ENCODE measurements at places on chromosomes 13 and 19.

DNA sequence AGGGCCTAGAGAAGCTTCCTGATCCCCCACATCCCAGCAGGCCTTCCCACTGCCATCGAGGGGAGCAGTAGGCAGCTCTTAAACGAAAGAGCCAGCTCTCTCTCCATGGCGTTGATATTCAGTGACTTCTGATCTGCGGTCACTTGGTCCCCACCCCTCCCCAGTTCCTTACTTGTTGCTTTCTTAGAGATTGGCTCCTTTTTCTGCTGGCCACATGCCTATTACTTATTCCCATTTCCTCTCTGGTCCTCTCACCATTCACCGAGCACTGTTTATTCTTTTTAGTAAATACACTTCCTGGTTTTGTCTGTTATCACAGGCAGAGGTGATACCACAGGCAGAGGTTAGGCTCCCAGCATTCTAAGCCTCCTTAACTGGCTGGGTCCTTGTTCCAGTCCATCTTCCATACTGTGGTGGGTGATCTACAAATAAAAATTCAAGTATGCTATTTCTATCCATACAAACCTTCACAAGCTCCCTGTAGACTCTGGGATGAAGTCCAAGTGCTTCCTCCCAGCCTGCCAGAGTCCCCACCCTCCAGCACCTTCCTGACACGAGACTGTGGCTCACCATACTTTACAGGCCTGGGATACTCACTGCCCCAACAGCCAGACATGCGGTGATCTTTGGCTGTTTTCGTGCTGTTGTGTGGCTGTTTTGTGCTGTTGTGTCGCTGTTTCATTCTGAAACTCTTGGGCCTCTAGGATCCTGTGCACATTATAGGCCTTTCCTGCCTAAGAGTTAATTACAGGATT lies 315.9 kb downstream of the ATP8A2 start:
- no peak for DNase-seq

DNA sequence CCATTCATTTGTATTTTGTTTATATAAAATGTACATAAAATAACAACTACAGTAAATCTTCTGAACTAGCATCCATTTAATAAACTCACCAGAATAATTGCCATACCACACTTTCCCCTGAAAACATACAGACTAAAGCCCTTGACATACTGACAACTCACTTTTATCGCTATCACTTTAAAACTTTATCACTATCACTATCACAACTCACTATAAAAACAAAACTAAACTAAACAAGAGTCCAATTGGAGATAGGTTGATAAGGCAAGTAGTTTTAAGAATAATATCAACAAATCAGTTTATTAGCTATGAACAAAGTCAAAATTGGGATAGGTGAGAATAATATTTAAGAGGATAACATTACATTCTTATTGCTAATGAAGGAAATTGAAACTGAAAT lies 108.9 kb downstream of the SLITRK6 start:
- DNase-seq, result no peak

GRCh38 chr13:99467764-99468163 lies 33.5 kb upstream of the TM9SF2 start:
- no peak for DNase-seq

DNA sequence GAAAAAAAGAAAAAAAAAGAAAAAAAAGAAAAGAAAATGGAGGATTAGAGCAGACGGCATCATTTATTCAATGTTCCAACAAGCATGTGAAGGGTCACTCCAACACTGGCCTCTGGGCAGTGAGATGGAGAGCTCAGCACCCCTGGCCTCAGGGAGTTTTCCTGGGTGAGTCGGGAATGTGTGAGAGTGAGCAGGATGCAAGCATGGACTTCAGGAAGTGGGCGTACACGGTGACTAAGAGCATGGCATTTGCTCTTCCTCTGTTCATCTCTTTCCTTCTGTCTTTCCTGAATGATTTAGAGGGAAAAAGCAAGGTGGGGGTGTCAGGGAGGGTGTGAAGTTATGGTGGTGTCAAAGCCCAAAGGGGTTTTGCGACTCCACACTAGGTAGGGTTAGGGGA lies 682 bp upstream of the CABP5 start:
- DNase-seq, result no peak

GRCh38 chr19:8641908-8642547 lies 11.6 kb downstream of the NFILZ start:
- DNase-seq, result no peak

- DNase-seq, result no peak
Observed at GRCh38 chr13:79043208-79043607, 362.8 kb downstream of the RBM26 start.

DNA sequence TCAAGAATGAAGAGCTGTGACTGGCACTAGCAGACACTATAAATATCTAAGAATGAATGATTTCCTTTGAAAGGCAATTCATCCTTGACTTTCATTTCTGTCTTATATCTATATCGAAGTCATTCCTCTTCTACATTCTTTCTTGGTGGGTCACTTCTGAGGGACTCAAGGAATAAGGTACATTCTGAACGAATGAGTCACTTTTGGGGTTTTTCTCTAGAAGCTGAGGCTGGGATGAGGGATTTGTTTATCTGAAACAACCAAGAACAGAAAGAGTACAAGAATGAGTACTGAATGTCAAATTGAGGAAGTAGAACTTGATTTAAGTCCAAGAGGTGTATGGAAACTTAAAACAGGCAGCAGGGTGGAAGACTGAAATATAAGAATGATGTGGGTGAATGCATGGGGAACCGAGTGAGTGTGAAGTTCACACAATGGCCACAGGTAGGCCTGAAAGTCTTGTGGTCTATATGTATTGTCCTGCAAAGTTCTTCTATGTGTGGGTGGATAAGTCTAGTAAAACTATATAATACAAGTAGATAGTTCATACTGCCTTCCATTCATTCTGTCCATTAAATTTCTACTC lies 343.9 kb downstream of the OXGR1 start:
- no peak for DNase-seq

GRCh38 chr13:31846961-31847752 lies 107.8 kb downstream of the RXFP2 start:
- DNase-seq, result no peak

- DNase-seq, result no peak
Observed at GRCh38 chr13:22903925-22904324, 276.9 kb upstream of the SGCG start.

GRCh38 chr13:99757756-99758459 lies 213.7 kb downstream of the ZIC5 start:
- DNase-seq, result no peak

DNA sequence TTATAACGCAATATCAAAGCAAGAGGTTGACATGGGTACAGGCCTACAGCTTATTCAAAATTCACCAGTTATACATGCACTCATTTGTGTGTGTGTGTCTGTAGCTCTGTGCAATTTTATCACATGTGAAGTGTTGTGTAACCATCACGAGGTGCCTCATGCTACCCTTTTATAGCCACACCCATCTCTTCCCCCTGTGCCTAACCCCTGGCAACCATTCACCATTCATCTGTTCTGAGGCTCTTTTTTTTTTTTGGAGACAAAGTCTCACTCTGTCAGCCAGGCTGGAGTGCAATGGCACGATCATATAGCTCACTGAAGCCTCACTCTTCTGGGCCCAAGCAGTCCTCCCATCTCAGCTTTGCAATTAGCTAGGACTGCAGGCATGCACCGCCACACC lies 78.4 kb downstream of the DPF1 start:
- DNase-seq, result no peak

GRCh38 chr13:101399365-101399764 lies 16.9 kb downstream of the NALCN start:
- DNase-seq, result no peak

DNA sequence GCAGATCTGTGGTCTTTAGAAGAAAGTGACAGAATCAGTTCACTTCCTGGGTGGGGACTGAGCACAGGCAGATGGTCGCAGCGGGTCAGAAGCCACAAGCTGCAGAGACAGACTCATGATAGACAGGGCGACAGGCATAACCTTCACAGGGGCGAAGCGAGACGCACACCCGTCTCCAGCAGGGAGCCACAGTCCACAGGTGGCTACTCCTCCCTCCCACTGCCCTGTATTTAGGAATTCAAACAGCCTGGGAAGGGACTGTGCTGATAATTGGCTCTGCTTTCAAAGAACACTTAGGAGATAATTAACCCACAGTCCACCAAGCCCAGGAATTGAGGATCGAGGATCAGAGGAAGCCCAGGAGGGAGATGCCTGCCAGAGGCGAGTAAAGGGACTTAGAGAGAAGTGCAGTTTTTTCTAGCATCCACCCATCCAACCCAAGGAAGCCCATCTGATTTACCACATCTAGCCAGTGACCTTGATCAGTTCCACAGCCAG lies 23.2 kb downstream of the RFX2 start:
- no peak for DNase-seq

GRCh38 chr13:105774739-105775460 lies 760.6 kb downstream of the EFNB2 start:
- no peak for DNase-seq

DNA sequence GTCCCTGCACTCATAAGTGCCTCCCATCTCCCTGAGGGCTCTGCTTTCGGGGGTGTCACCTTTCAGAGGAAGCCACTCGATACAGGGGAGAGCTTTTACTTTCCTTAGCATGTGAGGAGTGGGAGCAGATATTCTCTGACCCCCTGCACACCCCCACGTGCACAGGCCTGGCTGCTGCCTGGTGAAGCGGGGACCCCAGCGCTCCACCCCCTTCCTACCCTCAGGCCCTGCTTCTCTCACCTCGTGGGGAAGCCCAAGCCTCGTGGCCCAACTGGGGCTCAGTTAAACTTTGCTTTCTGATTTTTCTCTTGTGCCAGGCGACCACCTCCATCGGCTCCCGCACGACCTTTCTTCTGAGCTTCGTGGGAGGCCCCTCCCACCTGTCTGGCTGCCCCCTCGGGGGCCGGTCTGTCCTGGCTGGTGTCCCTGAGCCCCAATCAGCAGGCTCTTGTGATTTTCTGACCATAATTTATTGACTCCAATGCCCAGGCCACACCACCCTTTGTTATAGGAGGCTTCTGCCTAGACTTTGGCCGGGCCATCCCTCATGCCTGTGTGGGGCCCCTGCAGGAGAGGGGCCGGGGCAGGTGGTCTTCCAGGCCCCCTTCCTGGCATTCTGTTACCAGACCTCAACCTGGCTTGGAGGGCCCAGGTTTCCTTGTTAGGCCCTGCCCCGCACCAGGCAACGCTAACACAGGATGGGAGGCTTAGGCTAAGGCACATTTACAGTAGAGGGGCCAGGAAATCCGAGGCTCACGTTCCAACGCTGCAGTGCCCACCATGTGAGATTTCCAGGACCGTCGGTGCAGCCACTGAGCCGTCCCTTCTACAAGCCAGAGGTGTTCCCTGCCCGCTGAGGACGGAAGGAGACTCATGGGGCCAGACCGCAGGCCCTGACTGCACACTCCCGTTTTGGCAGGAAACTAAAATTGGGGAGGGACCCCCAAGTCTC lies 3.7 kb downstream of the TMED1 start:
- no peak for DNase-seq
